ENCODE measurements at places on chromosomes 5 and 9. TPM values are rescaled to one million over a fixed set of nuclear protein-coding genes. Genes with fewer than 3 reads are reported as not detected.
A peak's percentile ranks its signal among the peaks of the same experiment; 100 is the strongest.

SPINK7 gene
- total RNA-seq = not detected

DNA sequence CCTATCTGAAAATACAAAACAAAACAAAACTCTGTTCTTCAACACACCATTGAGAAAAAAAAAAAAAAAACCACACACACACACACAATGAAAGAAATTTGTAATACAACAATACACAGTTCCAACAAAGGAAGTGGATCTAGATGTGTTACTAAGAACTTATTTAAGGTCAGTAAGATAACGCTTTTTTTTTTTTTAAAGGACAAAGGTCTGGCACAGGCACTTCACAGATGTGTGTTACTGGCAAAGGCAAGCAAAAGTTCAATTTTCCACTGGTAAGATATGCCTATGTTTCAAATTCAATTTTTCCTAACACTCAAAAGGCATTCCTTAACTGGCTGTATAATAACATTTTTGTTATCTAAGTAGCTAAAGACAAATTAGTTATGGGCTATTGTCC lies 3.6 kb downstream of the RFK start:
- no peak for DNase-seq

OGN gene
- 0.33 TPM for total RNA-seq

CARTPT gene
- total RNA-seq = not detected

TOR4A gene
- total RNA-seq = 2.3 TPM

SV2C gene
- not detected for total RNA-seq

GRCh38 chr9:121798941-121799340 lies 147.5 kb downstream of the DAB2IP start:
- DNase-seq = no peak

CDX1 gene
- total RNA-seq = not detected

DNA sequence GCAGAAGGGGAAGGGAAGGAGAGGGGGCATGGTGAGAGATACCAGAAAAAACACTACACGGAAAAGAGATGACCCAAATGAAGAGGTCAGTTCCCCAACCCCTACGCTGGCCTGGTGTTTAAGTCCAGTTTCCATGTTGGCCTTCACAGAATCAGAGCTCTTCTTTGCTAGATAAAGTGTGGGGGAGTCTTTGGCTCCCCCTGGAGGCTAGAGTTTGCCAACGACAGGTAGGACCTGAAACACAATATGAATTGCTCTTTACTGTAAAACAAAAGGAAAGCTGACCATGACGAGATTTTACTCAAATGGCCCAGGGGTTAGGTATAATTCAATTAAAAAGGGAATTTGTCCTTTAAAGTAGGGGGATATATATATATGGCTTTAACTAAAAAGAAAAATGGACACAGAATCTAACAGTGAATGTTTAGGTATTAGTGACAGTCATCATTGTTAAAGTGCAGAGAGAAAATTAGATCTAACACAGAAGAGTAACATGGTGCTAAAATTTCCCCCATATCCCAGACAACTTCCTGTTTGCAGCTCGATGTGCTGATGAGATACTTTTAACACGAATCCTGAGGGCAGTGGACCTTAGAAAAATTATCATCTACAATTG lies 92.0 kb downstream of the SV2C start:
- peak; percentile 20 for DNase-seq

NPR3 gene
- 5.8 TPM for total RNA-seq

- no peak for DNase-seq
These were observed 234.4 kb upstream of the DAPK1 start for GRCh38 chr9:87263291-87263690.

DNA sequence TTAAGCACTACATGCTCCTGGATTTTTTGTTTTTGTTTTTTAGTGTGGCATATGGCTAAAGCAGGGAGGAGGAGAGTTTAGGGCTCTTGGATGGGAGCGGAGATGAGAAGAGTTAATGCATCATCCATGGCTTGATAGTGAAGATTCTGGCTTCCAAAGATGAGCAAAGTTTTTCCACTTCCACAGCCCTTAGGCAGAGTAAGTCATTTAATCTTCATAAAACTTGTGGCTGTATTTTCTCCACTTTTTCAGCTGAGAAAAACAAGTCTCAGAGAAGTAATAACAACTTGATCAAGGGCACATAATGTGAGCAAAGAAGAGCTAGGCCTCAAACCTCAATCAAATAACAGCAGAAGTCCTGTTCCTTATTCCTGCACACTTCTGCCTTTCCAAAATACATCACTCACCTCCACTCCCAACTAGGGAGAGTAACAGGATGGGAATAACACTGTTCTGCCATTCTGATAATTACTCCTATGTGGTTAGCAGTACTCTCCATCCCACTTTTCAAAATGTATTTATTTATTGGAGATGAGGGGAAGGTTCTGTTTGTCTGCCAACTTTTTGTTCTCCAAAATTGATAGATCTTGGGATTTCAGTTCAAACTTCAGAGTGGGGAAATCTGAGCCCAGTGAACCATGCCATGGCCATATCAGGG lies 53.7 kb upstream of the DPYSL3 start:
- DNase-seq = no peak

- DNase-seq = peak; percentile 85
These were observed 76.7 kb upstream of the IFNE start for GRCh38 chr9:21558615-21559401.

DNA sequence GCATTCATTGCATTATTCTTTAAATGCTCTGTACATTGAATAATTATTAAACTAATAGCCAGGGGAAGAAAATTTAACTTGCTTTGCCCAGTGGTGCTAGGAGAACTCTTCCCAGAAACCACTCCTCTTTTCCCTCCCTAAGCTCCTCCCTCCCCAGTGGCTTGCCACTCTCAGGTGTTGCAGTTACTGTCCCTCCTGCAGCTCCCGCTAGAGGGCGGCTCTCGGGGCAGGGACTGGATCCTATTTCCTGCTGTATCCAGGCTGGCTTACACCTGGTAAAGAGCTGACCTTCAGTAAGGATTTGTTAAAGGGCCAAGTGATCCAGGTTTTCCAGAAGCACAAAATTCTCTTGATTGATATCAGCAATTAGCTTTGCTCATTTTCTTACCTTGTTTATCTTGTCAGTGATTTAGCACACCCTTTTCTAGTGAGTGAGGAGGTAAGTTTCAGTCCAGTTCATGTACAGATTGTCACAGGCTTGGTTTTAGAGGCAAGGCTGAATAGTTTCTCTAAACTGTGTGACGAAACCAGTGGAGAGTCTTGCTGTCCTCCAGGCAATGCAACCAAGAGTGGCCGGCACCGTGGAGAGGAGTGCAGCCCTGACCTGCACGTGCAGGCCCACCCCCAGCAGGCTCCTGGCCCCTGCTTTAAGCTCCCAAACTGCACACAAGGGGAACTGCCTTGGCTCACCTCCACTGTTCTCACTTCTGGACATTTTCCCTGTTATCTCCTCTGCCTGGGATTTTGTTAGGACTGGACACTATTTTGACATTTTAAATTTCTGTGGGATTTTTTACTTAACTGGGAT lies 423.8 kb downstream of the SPOCK1 start:
- peak; percentile 44 for DNase-seq

GRCh38 chr9:7209016-7209715 lies 451.4 kb downstream of the KDM4C start:
- DNase-seq = no peak

GRCh38 chr9:91795598-91796241 lies 154.3 kb downstream of the ROR2 start:
- peak; percentile 61 for DNase-seq

DNA sequence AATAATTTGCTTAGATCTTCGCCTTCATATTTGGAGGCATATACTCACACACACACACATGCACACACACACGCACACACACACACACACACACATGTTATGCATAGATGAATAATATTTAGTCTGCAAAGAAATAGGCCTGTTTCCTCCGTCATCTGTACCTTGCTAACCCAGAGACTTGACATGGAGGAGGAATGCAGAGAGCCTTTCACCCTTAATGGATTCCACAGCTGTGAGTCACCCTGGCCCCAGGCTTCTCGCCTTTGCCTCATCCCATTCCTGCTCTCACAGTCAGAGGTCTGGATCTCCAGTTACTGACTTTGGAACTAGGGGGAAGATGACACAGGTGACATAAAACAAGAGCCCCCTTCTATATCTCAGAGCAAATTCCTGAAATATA lies 29.7 kb downstream of the ZNF462 start:
- DNase-seq = peak; percentile 92

- DNase-seq = no peak
These were observed 27.7 kb downstream of the UBLCP1 start for GRCh38 chr5:159290741-159291140.

DNA sequence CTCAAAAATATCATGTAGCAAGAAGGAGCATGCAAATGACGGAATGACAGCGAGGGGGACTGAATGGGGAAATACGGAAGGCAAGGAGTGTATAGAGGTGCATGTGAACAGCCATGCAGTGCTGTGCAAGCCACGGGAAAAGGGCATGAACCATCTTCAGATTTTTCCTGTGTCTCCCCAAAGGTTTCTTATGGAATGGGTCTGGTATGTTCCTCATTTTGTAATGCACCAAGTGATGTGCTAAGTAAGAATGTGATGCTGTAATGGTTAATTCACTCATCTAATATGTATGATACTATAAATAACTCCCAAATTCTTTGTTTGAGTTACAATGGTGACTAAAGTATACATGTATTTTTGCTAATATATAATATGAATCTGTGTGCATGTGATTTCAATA lies 99.0 kb upstream of the DAB2 start:
- DNase-seq = peak; percentile 42

- no peak for DNase-seq
These were observed 139.3 kb upstream of the NFIB start for GRCh38 chr9:14453286-14453685.

ADCY2 gene
- not detected for total RNA-seq

DNA sequence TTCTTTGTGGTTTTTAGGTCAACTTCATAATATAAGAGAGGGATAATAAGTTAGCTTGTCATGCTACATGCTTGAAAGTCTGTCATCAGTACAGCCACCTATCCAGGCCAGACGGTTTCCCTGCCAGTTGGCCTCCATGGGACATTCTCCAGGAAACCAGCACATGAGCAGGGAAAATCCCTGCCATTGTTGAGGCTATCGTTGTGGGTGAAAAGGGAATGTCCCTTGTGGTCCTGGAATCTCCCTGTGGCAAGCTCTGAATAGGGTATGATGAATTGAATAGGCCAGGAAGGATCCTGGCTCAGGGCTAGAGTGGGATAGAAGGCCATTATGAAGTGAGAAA lies 12.3 kb downstream of the F2RL1 start:
- peak; percentile 6 for DNase-seq

LCNL1 gene
- total RNA-seq = not detected

TCF7 gene
- 8.9 TPM for total RNA-seq

RNF20 gene
- total RNA-seq = 20.4 TPM

RASGRF2 gene
- total RNA-seq = 3.6 TPM

KCNMB1 gene
- 0.43 TPM for total RNA-seq

GRCh38 chr5:115551415-115551814 lies 6.8 kb upstream of the FEM1C start:
- no peak for DNase-seq

GRCh38 chr5:143130613-143131305 lies 272.7 kb downstream of the NR3C1 start:
- no peak for DNase-seq

- no peak for DNase-seq
These were observed 24.1 kb downstream of the FYB1 start for GRCh38 chr5:39195198-39195826.

ERGIC1 gene
- 65.6 TPM for total RNA-seq

MCIDAS gene
- total RNA-seq = not detected

DNA sequence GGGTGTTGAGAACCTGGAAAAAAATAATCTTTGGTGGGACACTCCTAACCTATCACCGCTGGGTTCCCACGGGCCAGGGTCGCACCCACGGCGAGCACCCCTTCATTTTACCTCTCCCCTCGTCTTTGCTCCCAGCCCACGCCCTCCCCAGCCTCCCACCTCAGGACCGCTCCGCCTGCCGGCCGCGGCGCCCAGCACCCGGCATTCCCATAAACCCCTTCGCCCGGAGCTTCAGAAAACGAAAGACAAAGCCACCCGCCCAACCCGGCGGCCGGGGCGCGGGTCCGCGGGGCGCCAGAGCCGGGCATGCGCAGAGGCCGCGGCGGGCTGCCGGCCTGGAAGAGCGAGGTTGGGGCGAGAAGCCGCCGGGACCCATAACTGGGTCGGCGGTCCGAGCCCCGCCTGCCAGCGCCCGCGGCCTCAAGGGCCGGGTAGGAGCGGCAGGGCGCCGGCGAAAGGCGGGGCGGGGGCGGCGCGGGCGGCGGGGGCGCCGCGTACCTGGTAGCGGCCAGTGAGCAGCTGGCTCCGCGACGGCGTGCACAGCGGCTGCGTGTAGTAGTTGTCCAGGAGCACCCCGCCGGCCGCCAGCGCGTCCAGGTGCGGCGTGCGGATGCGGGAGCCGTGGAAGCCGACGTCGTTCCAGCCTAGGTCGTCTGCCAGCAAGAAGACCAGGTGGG lies 533 bp downstream of the ARSB start:
- DNase-seq = peak; percentile 88

GRCh38 chr5:72013766-72014624 lies 93.3 kb upstream of the MAP1B start:
- no peak for DNase-seq

GRCh38 chr5:149667084-149667828 lies 62.9 kb upstream of the PPARGC1B start:
- no peak for DNase-seq

TEK gene
- total RNA-seq = 0.07 TPM

GRCh38 chr5:43352915-43353314 lies 39.7 kb upstream of the HMGCS1 start:
- no peak for DNase-seq

GRCh38 chr5:148912714-148913398 lies 86.4 kb downstream of the ADRB2 start:
- DNase-seq = peak; percentile 98

ACTBL2 gene
- 0.30 TPM for total RNA-seq

Data from MG63 (cell line).